Activated CD8-positive, alpha-beta memory T cell treated with anti-CD3 and anti-CD28 coated beads for 1 hour (primary cell): ENCODE measurements at places on chromosomes 3 and 15.

- no peak for DNase-seq
Measured at GRCh38 chr15:50135031-50135551, 16.1 kb upstream of the ATP8B4 start.

DNA sequence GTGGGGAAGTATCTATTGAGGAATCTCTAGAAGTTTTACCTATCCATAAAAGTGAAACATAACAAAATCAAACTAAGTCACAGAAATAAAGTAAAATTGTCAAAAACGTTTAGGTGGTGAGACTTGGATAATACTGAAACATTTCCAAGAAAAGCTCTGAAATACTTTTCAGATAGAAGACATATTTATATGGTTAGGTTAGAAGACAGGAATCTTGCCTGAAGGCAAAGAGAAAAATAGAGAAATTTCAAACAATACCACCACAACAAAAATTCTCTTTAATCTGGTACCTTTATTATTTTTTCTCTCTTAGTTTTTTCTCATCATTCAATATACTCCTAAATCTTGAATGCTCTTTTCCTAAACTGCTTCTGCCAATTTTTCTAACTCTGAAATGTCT, 222.7 kb upstream of the PLSCR5 start:
- no peak for DNase-seq

- DNase-seq, result no peak
Measured at GRCh38 chr3:10554236-10554611, 48.8 kb upstream of the ATP2B2 start.

DNA sequence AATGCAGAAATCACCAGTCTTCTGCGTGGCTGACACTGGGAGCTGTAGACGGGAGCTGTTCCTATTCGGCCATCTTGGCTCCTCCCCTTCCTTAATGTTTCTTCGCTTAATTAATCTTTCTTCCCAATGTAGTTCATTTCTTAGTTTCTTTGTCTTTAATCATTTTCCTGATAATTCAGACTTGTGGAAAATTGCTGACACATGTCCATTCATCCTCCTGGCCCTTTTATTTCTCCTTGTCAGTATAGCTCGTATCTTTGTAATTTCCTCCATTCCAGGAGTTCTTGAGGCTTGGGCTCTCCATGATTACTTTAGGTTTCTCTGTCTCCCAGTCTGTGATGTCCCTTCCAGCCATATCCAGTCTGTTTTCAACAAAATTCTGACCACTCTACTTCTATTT, 98.7 kb downstream of the UBE2E2 start:
- no peak for DNase-seq

GRCh38 chr3:39443530-39443929, 23.9 kb upstream of the MOBP start:
- DNase-seq, result no peak
